ENCODE measurements at places on chromosomes 11 and 22.
A peak's percentile ranks its signal among the peaks of the same experiment; 100 is the strongest.

DNA sequence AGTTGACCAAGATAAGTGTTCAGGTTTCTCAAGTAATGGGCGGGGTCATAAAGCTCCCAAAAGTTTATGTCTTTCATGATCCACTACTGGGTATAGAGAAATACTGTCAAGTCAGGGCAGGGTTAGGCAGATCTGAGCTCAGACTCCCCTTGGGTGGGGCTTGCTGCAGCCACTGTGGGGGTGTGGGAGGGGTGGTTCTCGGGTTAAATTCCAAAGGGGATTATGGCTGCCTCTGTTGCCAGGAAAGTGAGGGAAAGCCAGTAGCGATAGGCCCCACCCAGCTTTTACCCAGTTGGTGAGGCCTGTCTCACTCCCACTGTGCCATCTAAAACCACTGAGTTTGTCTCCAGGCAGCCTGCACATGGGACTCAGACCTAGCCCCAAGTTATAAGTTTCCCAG lies 37.8 kb downstream of the DLG2 start:
- DNase-seq: no peak

DNA sequence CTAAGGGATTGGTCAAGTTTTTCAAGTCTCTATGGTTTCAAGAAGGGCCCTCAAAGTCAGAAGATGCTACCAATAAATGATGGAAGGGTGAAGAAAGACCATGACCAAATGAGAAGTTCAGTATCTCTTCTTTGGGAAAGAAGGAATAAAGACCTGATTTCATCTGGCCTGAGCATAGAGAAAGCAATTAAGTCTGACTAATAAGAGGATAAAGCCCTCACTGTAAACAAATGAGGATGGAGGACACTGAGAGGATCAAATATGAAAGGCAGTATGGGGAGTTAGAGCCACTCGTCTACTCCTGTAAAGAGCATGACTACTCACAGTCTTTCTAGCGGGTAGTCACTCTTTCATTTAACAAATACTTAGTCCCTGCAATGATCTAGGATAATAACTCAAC lies 44.6 kb downstream of the FAM168A start:
- DNase-seq: no peak

- DNase-seq: no peak
Measured at GRCh38 chr11:60857378-60858232, 1.9 kb upstream of the PTGDR2 start.

GRCh38 chr11:67663532-67664212 lies 10.8 kb downstream of the ALDH3B2 start:
- DNase-seq: no peak

- DNase-seq: no peak
Measured at GRCh38 chr11:111602865-111603610, 789 bp downstream of the SIK2 start.

- DNase-seq: no peak
Measured at GRCh38 chr22:41216984-41217383, 11.9 kb downstream of the L3MBTL2 start.

DNA sequence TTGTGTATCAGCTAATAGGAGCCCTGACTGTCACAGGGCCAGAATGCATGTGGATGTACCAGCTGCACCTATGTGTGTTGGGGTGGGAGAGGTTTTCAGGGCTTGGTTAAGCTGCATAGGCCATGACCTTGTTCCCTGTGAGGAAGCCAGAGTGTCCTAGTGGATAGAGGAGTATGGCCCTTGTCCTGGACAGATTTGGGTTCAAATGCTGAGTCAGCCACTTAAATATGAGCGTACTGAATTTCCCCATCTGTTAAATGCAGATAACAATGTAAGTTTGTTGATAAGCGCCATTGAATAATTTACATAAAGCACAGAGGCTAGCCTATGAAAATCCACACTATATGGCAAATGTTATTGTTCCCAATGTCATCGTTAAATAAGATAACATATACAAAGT lies 74.4 kb downstream of the PANX1 start:
- DNase-seq: no peak

DNA sequence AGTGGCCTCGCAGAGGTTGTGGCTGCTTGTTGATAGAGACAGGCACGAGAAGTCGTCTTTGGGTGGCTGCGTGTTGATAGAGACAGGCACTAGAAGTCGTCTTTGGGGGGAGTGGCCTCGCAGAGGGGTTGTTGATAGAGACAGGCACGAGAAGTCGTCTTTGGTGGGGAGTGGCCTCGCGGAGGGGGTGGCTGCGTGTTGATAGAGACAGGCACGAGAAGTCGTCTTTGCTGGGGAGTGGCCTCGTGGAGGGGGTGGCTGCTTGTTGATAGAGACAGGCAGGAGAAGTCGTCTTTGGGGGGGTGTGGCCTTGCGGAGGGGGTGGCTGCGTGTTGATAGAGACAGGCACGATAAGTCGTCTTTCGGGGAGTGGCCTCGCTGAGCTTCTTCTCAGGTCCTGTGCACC lies 328.8 kb downstream of the TBC1D22A start:
- no peak for DNase-seq

GRCh38 chr11:116855413-116855812 lies 18.0 kb upstream of the APOA1 start:
- no peak for DNase-seq

- no peak for DNase-seq
Measured at GRCh38 chr11:96752221-96752620, 362.4 kb downstream of the JRKL start.

DNA sequence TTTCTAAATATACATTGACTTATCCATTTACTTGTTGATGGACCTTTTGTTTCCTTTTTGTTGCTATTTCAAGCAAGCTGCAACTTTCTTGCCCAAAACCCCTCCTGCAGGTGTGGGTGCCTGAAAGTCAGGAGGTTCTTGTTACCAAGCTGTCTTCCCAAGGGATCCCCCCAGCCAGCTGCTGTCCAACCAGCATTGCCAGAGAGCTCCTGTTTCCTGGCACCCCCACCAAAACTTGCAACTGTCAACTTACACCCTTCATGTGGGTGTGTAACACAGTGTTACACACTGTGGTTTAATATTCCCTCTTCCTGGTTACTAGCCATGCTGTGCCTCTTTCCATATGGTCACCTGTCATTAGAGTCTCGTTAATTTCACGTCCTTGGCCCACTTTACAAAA lies 1.6 kb upstream of the KRTAP5-1 start:
- no peak for DNase-seq

GRCh38 chr11:94018721-94019120 lies 2.4 kb upstream of the HEPHL1 start:
- no peak for DNase-seq

DNA sequence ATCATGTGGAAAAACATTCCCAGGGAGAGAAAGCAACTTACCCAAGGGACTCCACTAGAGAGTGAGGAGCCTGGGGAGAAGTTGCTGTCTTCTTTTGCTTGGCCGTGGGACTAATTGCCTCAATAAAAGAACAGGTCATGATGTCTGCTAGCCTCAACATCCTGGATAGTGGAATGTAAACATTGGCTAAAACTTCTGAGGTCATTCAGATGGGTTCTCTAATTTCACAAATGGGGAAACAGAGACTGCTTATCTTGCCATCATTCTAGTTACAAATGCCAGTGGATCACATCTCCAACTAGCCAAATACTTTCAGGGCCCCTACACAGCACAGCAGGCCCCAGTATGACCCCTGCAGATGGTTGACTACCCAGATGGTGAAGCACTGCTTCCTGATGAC lies 28.4 kb upstream of the PAMR1 start:
- DNase-seq: peak; percentile 37

DNA sequence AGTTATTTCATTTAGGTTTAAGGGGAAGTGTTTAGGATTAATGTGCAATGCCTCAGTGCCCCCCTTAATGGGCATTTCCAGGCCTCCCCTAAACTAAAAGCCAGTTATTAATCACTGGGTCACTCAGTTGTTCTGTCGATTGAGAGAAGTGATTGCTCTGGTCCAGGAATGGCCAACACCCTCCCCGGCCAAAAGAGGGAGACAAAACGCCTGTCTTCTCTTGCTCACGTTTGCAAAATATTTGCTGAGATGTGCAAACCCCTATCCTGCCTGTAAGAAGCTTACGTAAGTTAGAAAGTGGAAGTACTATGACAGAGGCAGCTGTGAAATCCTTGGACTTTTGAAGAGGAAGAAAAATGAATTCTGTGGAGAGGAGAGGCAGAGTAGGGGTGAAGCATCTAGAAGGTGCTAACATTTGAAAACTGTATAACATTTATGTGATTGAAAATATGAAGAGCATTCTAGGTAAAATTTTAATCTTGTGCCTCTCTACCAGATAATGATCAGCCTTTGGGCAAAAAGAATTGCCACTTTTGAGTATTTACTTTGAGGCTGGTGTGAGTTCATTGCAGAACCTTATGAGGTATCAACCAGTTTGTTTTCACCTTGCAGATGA lies 37.7 kb downstream of the NTM start:
- no peak for DNase-seq

DNA sequence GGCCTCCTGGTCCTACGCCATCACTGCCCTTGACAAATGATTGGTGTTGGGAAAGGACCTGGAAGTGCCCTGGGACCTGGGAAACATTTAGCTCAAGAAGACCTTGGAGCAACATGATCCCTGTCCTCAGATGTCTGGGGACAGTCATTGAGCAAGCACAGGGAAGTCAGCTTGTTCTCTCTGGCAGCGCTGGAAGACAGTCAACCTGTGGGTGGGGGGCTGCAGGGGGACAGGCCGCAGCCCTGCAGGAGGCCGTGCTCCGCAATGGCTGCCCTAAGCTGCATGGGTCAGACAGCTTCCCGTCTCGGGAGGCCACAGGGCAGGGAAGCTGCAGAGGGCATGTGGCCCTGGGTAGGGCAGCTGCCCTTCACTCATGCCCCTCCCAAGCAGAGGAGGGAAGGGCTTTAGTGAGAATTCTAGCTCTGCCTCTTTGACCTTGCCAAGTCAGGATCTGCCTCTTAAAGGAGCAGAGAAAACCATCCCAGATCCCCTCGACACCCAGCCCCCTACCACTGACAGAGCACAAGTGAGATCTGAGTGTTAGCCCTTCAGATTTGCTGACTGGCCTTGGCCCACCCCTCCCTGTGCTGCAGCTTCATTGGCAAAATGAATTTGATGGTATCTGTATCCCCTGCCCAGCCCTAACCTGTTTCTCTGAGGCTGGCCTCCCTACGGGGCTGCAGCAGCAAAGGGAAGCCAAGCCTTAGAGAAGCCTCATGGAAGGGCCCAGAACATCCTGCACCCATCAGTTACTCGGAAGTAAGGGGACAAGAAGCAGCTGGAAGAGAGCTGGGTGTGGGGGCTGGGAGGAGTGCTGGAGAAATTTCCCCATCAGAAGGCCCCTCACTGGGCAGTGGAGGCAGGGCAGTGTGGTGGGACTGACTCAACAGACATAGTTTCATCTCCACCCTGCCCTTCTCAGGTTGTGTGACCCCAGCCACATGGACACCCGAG lies 6.2 kb upstream of the SREBF2 start:
- DNase-seq: no peak

GRCh38 chr11:69445131-69445470 lies 36.4 kb upstream of the LINC01488 start:
- DNase-seq: no peak

- no peak for DNase-seq
Measured at GRCh38 chr11:108804511-108804910, 139.6 kb downstream of the DDX10 start.

DNA sequence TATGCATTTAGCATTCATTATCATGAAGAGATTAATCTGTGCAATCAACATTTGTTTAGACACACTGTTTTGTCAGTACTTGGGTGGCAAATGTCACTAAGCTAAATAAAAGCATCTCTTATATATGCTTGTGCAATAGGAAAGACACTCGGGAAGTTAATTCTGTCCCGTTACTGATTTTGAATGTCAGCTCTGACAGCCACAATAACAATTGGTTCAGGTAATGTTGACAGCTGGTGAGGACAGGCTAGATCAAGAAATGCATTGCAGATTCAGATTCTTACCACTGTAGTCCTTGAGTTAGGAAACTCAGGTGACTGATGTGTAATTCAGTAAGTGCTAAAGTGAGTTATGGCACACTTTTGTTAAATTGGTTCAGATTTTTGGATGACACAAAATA lies 523.8 kb upstream of the FAT3 start:
- DNase-seq: no peak

- no peak for DNase-seq
Measured at GRCh38 chr22:46044621-46045458, 67.9 kb upstream of the WNT7B start.

DNA sequence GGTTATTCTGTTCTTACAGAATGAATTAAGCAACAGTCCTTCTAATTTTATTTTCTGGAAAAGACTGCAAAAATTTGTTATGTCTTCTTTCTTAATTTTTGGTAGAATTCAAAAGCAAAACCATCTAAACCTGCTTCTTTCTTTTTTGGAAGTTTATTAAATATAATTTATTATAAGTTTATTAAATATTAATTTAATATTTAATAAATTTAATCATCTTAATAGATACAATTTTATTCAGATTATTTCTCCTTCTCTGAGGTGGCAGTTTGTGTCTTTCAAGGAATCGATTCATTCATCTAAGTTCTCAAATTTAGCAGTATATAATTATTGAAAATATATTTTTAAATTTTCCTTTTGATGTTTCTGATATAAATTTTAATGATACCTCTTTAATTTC lies 837.5 kb upstream of the LRRC4C start:
- no peak for DNase-seq
